ENCODE measurements at places on chromosomes 7 and 10. TPM values are rescaled to one million over a fixed set of nuclear protein-coding genes. Genes with fewer than 3 reads are reported as not detected.

- DNase-seq = no peak
Observed at GRCh38 chr7:50474382-50475160, 24.4 kb upstream of the FIGNL1 start.

- no peak for DNase-seq
Observed at GRCh38 chr10:124725171-124725631, 19.0 kb downstream of the FAM53B start.

Gene AVL9
- total RNA-seq = 39.1 TPM

Gene ZNF365
- total RNA-seq = 4.9 TPM

Measured in CD4-positive, alpha-beta memory T cell (primary cell).